Sciatic nerve (tissue), 2 donors: ENCODE measurements at places on chromosomes 12 and 14. TPM values are rescaled to one million over a fixed set of nuclear protein-coding genes. Genes with fewer than 3 reads are reported as not detected.

Gene AREL1
- 26.7 TPM for total RNA-seq

GRCh38 chr12:66692170-66692569 lies 13.3 kb upstream of the GRIP1 start:
- DNase-seq, result no peak

DNA sequence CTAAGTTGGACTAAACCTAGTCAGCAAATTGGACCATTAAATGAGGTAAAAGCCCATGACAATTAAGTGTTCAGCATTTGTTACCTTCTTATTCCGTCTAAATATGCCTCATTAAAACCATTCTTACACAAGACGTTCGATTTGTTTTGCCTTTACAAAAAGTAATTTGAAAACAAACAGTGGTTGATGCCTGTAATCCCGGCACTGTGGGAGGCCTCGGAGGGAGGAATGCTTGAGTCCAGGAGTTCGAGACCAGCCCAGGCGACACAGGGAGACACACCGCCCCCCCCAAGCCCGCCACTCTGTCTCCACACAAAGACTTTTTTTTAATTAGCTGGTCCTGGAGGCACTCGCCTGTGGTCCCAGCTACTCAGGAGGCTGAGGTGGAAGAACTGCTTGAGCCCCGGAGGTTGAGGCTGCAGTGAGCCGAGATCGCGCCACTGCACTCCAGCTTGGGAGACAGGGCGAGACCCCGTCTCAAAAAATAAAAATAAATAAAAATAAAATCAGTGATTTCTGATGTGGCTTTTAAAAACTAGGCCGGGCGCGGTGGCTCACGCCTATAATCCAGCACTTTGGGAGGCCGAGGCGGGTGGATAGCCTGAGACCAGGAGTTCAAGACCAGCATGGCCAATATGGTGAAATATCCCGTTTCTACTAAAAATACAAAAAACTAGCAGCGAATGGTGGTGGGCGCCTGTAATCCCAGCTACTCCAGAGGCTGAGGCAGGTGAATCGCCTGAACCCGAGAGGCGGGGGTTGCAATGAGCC lies 856 bp upstream of the EIF4B start:
- peak; percentile 65 for DNase-seq

- DNase-seq, result no peak
Measured at GRCh38 chr12:89370850-89371249, 18.5 kb upstream of the DUSP6 start.

- DNase-seq, result no peak
Measured at GRCh38 chr14:38405851-38406635, 150.2 kb upstream of the CLEC14A start.

Gene KRT3
- total RNA-seq, result not detected

GRCh38 chr12:24903329-24904088 lies 45.4 kb downstream of the BCAT1 start:
- no peak for DNase-seq
